HEK293T (cell line): ENCODE measurements at places on chromosomes 12 and 14.

GRCh38 chr12:52387859-52388258, 2.4 kb upstream of the KRT84 start:
- no peak for DNase-seq

DNA sequence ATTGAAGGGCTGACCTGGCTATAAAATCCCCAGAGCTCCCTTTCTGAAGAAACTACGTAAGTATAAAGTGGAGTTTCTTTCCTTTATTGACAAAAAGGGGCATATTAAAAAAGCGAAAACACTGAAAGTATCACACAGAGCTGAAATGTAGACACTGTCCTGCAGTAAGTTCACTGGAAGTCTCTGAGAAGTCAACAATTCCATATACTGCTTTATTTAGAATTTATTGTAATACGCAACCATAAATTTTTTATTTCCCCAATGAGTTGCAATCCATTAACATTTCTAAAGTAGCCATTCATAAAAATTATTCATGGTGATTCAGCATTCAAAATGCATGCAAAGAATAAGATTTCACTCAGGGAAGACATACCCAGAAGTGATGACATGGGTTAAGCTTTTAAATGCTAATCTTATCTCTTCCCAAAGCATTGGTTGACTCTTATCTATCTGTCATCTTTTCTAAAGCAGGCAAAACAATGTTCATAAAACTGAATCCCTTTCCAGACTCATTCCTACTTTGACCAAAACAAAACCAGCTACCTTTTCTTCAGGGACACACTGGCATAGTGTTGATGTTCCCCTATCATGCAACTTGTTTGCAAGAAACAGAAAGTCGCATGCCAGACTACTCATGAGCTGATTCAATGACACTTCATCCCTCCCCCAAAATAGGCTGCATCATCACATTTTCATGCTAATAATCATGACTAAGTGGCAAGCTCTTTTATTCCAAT, 17.3 kb downstream of the KITLG start:
- no peak for DNase-seq

DNA sequence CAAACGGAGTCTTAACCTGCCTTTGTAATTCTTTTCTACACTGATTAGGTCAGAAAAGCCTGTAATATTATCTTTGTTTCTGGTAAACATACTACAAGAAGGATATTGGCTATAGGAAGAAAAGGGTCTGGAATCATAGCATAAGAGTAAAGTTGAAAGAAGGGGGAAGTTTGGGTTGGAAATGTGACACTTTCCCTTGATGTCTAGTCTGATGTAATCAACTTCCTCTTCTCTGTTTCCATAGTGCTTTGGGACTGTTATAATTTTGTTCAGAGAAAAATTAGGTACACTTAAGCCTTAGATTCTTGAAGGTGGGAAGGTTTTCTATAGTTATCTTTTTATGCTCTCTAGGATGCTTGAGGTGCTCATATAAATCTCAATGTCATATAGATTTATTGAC, 322.2 kb downstream of the AEBP2 start:
- no peak for DNase-seq

DNA sequence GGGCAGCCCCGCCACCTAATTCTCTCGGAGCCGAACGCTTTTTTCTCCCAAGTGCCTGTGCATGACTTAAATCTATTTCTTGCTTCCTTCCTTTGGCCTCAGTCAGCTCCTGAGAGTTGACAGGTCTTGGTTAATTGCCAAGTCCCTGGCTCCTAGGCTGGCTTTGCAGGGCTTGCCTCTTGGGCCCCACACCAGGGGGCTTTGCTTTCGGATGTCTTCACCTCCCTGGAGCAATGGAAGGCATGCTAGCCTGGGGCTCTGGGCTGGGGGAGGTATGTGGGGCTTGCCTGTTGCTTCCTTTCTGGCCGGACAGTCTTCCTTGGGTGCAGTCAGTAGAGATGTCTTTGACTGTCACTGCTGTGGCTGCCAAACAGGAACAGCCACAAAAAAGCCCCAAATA, 2.2 kb upstream of the KRT80 start:
- DNase-seq = no peak
